ENCODE measurements at places on chromosomes 12 and 14. TPM values are rescaled to one million over a fixed set of nuclear protein-coding genes. Genes with fewer than 3 reads are reported as not detected.

The HDAC7 gene
- 6.3 TPM for polyA plus RNA-seq

The CCDC175 gene
- not detected for polyA plus RNA-seq

GRCh38 chr14:73241481-73242165 is 4.3 kb downstream of the PAPLN start:
- H3K4me1 ChIP-seq = peaks cover 60% of the 10 kb centered on the region
- H3K27me3 ChIP-seq = peaks cover 39% of the 10 kb centered on the region
- peaks cover 8% of the 10 kb centered on the region for H3K36me3 ChIP-seq
- H3K27ac ChIP-seq = no peak overlapping the region
- no peak for DNase-seq
- H3K4me3 ChIP-seq = peak overlapping the region; percentile 73

DNA sequence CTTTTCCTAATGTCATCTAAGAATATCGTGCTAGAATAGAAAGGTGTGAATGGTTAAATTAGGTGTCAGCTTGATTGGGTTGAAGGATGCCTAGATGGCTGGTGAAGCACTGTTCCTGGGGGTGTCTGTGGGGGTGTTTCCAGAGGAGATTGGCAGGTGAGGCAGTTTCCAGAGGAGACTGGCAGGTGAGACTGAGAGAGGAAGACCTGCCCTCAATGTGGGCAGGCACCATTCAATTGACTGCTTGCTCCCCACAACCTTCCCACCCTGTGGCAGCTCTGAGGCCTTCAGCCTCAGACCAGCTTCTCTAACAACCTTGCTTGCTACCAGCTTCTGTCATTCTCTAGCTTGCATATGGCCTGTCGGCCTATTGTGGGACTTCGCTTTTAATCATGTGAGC is 9.2 kb downstream of the RNASE9 start:
- no peak for DNase-seq
- peaks cover 5% of the 10 kb centered on the region for H3K27me3 ChIP-seq
- no peak overlapping the region for H3K4me3 ChIP-seq
- H3K27ac ChIP-seq = no peak overlapping the region
- no peaks in the 10 kb centered on the region for H3K4me1 ChIP-seq

GRCh38 chr12:3611860-3612703 is 121.1 kb downstream of the PRMT8 start:
- H3K27me3 ChIP-seq = no peaks in the 10 kb centered on the region
- H3K27ac ChIP-seq = peak overlapping the region; percentile 53
- no peak overlapping the region for H3K4me3 ChIP-seq
- peaks cover 13% of the 10 kb centered on the region for H3K4me1 ChIP-seq
- no peak for DNase-seq

- H3K4me1 ChIP-seq = peaks cover 16% of the 10 kb centered on the region
- peaks cover 5% of the 10 kb centered on the region for H3K27me3 ChIP-seq
- no peak for DNase-seq
These were observed 40.2 kb upstream of the NT5DC3 start for GRCh38 chr12:103881261-103881660.

DNA sequence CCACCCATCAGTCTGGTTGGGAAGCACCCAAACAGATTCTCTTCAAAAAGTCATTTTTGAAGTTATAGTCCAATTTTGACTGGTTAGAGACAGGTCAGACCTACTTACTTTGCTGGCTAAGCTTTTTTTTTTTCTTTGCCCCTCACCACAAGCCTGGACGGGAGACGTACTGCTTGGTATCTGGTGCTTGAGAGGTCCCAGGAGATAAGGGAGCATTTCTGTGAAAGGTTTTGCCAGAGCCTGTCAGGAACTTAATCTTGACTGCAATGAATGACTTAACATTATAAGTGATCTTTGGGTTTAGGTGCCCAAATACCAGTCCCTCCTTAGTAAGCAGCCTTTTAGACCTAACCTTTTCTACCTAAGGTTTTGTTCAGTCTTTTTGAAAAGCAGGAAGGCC is 6.3 kb downstream of the MTHFD1 start:
- no peaks in the 10 kb centered on the region for H3K27me3 ChIP-seq
- no peak overlapping the region for H3K4me3 ChIP-seq
- no peak for DNase-seq
